ENCODE measurements at places on chromosomes 4 and X.

DNA sequence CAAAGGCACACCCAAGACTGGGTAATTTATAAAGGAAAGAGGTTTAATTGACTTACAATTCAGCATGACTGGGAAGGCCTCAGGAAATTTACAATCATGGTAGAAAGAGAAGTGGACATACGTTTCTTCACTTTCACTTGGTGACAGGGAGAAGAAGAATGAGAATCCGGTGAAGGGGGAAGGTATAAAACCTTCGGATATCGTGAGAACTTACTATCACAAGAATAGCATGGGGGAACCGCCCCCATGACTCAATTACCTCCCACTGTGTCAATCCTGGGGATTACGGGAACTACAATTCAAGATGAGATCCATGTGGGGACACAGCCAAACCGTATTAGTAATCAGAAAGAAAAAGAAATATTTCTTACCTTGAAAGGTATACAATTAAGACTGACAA lies 782.9 kb upstream of the HS3ST1 start:
- DNase-seq = no peak

DNA sequence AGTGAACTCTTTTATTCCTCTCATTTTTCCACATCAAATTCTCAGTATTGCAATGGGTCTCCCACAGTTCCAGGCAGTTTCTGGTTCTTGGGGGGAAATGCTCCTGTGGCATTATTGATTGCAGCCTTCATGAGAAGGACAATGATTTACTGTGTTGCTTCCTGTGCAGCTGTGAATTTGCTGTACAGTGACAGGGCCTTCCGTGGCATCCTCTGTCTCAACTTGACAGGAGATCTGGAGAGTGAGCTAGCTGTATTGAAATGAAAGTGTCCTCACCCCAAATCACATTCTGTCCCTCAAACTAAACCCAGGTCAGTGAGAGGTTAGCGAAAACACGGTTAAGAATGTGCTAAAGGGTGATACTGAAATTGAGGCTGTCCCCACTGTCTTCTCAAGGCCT lies 77.1 kb upstream of the ATOH1 start:
- DNase-seq = no peak

- no peak for DNase-seq
Observed at GRCh38 chr4:1887052-1887451, 15.9 kb downstream of the NSD2 start.

GRCh38 chrX:70908541-70908940 lies at the start of gene TEX11:
TSS of gene TEX11 (minus strand) at chrX:70908711. CDS start at chrX:70907789, 922 bp downstream.
- DNase-seq = no peak

GRCh38 chrX:154490021-154490413 lies 412 bp downstream of the SLC10A3 start:
- DNase-seq = peak; percentile 39

DNA sequence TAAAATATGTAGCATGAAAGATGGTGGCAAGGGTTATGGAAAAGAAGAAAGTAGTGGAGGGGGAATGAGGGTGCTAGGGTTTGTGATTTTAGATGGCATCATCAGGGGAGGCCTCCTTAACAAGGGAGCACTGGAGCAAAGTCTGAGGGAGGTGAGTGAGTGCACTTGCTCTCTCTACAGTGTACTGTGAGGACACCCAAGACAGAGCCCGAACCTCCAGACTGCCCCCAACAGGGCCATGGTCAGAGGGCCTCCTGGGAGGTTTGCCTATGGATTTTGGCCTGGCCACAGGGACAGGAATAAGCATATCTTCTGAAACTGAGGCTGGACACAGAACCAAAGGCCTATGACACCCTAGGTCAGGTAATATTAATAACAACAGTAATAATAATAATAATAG lies 21.4 kb upstream of the PJA1 start:
- no peak for DNase-seq

DNA sequence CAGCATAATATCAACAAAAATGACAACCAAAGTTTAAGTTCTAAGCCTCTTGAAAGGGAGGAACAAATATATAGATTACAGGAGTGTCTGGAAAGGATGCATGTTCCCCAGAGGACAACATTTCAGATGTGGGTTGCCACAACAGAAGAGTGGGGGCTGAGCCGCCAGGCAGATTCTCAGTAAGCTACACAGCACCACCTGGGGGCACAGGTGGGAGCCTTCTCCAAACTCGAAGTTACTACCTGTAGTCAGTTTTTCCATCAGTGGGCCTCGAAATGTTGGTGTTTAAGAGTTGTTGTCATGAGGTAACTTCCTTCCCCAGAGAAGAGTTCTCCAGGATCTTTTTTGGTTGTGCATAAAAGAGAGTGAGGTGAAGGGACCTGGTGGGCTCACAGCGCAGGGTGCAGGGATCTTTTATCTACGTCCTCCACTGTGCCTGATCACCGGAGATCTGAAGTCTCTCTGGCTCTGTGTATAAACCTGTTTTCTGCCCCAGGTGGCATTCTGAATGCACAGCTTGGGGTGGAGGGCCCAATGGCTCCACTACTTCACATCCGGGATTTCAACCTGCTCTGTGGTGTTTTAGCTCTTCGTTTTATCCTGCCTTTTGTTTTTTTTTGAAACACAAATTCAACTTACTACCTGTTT lies 58.4 kb upstream of the STS start:
- DNase-seq = peak; percentile 20

- no peak for DNase-seq
Observed at GRCh38 chr4:2059046-2059725, at the start of gene NAT8L. TSS of gene NAT8L (plus strand) at chr4:2059327. CDS start at chr4:2059512, 185 bp downstream.

DNA sequence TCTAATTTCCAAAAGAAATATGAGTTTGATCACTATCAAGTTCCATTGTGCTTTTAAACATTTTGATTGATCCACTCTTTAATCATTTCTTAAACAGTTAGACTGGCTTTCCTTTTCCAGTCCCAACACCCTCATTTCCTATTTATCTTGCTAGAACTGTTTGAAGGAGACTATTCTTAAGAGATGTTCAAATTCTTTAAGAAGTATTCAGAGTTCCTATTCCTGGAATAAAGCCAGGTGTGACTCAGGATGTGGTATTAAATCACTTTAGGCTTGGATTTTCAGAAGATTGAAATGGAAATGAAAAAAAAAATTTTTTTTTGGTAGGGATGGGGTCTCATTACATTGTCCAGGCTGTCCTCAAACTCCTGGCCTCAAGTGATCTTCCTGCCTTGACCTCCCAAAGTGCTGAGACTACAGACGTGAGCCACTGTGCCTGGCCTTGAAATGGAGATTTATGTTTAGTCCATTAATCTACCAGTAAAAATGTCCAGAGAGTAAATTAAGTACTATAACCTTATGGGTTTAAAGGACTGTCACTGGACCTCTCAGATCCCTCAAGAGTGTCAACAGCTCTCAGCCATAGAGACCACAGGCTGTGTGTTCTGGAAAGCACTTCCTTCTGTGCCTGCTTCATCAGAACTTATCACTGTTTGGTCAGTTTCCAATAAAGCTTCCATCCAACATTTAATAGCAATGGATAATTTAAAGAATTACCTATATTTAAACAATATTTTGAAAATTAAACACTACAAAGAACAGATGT lies 90.7 kb downstream of the CDS1 start:
- DNase-seq = no peak

- no peak for DNase-seq
Observed at GRCh38 chr4:25065431-25065858, 34.7 kb upstream of the LGI2 start.

DNA sequence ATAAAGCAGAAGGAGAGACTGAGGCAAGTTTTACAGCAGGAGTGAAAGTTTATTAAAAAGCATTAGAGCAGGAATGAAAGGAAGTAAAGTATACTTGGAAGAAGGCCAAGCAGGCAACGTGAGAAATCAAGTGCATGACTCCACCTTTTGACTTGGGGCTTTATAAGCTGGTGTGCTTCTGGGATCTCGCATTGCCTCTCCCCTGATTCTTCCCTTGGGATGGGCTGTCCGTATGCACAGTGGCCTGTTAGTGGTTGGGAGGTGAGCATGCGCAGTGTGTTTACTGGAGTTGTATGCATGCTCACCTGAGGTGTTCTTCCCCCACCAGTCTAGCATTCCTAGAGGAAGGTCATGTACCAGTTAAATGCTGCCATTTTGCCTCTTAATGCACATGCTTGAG lies 29.1 kb upstream of the C1QTNF7 start:
- DNase-seq = no peak

DNA sequence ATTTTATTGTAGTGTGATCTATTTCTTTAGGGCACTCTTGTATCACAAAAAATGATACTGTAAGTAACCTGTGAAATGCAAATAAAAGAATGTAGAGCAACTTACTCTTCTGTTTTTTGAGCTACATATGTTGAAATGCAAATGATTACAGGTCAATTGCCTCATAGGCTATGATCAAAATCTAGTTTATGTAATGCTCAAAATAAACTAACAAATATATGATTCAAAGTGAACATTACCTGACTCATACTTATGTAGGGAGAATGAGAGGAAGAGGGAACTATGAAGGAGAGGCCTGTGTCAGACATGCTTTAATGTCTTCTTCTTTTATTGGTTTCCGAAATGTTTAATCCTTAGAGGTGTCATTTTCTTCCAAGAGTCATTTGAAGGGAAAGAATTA lies 5.0 kb upstream of the RPS6KA3 start:
- no peak for DNase-seq

DNA sequence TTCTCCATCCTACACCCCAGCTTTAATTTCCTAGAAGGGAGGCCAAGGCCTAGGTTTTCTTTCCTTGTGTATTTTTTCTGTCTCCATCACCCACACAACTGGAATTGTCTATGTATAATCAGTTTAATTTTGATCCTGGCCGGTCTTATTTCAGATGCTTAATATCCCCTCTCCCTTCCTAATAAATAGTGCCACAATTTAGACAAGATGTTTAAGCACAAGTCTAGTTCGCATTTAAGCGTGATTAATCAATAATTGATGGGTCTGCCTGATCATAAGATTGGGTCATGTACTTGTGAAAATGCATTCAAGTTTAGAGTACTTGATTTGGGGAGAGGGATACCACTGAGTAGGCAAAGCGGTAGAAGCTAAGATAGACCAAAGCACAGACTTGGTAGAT lies 2.4 kb downstream of the BMP2K start:
- DNase-seq = no peak

- no peak for DNase-seq
Observed at GRCh38 chr4:112752510-112752909, 115.6 kb downstream of the LARP7 start.

- no peak for DNase-seq
Observed at GRCh38 chr4:8557151-8558076, 22.8 kb upstream of the GPR78 start.

DNA sequence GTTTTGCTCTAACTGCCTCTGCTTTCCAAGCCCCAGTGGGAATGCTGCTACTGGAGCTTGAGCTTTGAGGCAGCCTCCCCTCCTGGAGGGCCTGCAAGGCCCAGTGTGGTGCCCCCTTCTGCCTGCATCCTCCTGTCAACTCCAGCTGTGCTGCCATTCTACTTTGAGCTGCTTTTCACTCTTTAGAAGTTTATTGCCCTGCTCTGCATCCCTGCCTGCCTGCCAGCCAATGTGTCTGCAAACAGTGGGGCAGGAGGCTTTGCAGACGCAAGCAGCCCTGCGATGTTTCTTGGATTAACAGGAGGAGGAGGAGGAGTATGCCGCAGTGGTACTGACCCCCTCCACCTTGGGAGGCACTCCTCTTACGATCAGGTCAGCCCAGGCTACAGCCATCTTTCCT lies 16.4 kb downstream of the TMEM31 start:
- DNase-seq = no peak

DNA sequence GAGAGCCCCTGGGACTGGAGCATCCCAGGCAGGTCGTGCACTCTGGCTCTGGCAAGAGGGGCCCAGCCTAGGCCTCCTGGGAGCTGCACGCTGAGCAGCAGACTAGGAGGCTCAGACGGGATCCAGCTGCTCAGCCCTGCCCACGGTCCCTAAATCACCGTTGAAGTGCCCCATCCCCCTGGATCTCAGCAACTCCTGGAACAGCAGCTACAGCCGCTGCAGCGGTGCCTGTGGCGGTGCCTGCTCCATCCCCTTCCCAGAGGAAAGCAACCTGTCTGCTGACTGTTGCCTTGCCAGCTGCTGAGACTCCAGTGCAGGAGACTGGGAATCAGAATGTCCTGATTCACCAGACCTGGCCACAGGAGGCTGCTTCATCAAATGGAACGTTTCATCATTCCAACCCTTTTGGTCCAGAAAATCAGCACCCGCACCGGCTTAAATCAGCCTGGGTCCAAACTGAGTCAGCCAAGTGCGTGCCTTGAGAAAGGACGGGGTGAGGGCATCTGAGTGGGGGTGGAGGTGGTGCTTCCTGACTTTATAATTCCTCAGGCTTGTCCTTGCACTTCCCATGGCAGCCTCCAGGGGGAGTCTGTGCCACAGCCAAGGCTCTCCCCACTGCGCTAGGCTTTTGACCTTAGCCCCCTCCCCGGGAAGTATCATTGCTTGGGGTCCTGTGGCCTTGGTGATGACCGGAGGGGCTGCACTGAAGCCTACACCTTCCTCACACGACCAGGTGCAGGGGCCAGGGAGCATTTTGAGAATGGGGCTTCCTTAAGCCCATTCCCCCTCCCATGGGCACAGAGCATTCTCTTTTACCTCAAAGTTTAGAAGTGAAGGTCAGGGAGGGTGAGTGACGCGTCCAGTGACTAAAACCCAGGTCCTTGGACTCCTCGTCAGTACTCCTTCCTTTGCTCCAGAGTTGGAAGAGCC lies 6.5 kb downstream of the ZNF185 start:
- DNase-seq = peak; percentile 44

DNA sequence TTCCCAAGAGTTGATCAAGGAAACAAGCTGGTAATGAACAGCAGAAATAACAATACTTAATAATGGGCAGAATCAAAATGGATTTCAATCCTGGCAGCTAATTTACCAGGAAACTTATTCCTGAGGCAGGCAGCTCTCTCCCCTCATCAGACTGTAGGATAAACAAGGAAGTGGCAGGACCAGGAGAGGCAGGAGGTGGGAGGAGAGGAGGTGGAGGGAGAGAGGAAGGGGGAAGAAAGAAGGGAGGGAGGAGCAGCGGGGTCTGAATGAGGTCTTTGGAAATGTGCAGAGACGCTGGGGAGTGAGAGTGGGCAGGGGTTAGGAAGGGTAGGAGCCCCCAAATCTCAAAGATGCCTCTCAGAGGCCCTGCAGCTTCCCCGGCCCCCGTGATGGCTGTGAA lies 231.5 kb downstream of the BCOR start:
- DNase-seq = no peak

GRCh38 chrX:47933946-47934345 lies 69.8 kb downstream of the ZNF182 start:
- no peak for DNase-seq

DNA sequence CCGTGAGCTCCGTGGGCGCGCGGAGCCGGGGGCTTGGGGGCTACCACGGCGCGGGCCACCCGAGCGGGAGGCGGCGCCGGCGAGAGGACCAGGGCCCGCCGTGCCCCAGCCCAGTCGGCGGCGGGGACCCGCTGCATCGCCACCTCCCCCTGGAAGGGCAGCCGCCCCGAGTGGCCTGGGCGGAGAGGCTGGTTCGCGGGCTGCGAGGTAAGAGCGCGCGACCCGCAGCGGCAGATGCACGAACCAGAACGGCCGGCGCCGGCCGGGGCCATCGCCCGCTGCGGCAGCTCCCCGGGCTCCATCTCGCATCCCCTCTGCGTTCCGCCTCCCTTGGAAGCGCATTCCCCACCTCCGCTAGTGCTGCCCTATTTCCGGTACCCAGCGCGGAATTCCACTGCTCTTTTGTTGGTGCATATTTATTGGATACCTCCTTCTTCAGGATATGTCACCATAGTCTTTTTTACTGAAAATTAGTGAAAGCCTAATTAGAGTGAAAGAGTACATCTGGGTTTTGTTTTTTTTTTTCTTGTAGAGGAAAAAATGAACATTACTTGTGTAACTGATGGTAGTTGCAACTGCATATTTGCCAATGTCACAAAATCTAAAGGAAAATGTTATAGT lies 797 bp downstream of the PKD2 start:
- peak; percentile 24 for DNase-seq

All from activated CD4-positive, alpha-beta T cell treated with anti-CD3 and anti-CD28 coated beads, Interleukin-2, amount 50 U/mL, for 16 hours (primary cell).